AG04450 (cell line): ENCODE measurements at places on chromosomes 6 and 20. TPM values are rescaled to one million over a fixed set of nuclear protein-coding genes. Genes with fewer than 3 reads are reported as not detected.

GRCh38 chr6:122422003-122422402 lies 22.6 kb downstream of the HSF2 start:
- DNase-seq = no peak

DNA sequence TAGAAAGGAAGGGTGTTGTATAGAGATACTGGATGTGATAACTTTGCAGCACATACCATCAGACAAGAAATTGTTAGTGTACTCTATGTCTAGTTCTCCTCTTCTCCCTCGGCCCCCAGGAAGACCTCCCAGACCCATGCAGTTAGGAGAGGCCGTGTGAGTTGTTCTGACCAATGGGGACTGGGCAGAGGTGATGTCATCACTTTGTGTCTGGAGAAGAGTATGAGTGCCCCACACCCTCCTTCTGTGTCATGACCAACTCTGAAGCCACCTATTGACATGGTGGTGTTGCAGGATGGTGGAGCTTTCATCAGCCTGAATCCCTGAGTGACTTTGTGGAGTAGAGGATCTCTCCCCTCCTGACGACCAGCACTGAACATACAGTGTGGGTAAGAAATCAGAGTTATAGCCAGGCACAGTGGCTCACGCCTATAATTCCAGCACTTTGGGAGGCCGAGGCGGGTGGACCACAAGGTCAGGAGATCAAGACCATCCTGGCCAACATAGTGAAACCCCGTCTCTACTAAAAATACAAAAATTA lies 72.2 kb downstream of the IPCEF1 start:
- DNase-seq = no peak

CLDN20 gene
- polyA plus RNA-seq = not detected in 2 replicates

DNA sequence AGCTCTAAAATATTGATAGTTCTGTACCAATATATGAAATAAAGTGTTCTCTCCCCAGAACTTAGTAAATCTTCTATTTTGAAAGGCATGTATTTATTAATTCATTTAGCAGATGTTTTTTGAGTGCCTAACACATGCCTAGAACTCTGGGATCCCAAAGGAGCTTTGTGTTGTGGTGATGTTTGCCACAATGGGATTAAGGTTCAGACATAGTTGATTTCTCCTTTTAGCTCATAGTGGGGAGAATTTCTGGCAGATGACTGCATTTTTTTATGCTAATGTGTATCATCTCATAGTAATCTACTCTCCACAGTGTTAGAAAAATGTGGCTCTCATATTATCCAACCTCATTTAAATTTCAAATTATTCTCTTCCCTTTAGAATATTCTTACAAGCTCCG lies 21.7 kb downstream of the MYB start:
- DNase-seq = no peak

- DNase-seq = no peak
Observed at GRCh38 chr6:108380876-108381275, 86.0 kb downstream of the AFG1L start.
